CD4-positive, alpha-beta T cell treated with Interleukin-6 for 4 hours (primary cell): ENCODE measurements at places on chromosomes 2 and 18.

DNA sequence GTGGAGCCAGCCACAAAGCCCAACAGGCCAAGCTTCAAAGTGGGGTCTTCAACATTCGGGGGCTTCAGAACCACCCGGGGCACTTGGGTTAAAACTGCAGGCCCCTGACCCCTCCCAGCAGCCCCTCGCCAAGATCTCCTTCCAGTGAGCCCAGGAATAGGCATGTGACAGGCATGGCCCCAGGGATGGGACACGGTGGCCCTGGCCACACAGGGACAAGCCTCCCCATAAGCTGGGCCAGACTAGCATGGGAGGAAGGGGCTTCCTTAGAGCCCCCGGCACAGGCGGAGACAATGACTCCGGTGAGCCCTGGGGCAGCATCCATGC, 52.4 kb downstream of the BIN1 start:
- DNase-seq = no peak

GRCh38 chr2:111118981-111119821, 1.5 kb upstream of the BCL2L11 start:
- DNase-seq = peak; percentile 43

DNA sequence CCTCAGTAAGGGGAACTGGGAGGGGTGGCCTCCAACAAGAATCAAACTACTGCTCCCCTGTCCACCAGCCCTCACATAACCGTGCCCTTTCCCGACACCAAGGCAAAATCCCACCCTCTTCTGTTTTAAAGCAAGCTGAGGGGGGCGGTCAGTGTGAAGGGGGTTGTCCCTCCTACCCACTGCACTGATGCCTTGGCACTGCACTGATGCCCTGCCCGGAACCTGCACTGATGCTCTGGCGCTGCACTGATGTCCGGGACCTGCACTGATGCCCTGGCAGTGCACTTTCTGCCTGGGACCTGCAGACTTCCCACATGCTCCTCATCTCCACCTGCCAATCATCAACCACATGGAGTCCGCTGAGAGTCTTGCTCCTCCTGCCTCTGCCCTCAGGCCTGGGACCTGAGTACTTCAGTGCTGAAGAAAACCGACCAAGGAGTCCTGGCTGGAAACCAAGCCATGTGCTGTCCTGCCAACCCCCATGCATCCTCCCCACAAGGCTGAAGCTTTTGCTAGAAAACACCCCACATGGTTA, 179.5 kb downstream of the SMAD2 start:
- no peak for DNase-seq

DNA sequence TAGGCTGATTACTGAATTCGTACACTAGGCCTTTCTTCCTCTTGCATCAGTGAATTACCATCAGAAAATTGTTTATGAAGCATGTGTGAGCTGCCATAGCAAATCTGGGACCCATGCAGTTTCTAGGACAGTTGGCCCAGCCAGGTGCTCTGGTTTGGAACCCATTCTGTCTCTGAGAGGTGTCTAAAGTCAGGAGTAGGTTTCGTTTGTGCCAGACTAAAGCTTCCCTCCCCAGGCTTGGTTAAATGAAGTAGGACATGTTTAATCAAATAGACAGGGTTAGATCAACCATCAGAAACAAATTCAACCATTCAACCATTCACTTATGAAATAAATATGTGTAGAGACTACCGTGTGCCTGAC, 176.9 kb downstream of the ALPK2 start:
- no peak for DNase-seq

DNA sequence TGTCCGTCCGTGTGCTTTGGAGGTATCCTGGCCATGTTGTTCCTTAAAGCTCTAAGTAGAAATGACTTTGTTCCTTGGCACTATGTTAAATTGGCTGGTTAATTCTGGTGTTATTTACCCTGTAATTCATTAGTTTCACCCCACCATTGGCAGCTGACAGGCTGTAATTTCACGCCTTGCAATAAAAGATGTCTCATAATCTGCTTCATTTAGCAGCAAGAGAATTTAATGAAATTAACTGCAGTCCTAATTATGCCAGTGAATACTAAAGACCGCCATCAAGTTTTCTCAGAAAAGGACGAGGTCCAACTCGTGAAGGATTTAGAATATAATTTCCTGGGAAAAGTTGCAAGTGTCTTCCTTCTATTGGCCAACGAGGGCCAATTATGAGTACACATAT, 319.2 kb downstream of the GBX2 start:
- no peak for DNase-seq

GRCh38 chr2:100621371-100621951, 58.7 kb downstream of the PDCL3 start:
- DNase-seq = no peak

DNA sequence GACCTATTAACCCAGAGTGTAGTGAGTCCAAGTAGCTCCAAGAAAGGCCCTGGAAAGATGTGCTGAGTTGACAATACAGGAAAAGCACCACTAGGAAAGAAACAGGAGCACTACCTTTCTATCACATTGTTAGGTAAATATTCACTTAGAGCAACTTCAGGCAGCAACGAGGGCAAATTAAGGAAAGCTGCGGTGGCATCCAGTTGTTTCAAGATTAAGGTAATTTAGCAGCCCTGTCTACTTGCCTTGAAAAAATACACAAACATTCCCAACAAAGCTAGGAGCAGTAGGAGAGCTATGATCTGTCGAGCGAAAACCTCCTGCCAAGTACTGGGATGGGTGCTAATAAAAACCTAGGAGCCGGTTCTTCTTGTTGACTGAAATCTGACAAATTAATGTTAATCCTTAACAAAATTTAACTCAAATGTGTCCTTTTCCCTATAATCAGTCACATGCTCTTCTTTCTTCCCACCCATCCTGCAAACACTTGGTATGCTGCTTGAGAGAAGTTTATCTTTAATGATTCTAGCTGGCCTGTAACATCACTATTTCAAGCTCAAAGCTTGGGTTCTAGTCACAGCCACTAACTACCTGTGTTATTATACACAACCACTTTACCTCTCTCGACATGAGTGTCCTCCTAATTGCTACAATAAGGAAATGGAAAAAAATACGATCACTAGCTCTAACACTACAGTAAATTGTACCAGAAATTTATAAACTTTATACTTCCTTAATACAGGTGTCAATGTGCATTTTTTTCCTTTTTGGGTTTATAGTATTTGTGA, 2.0 kb downstream of the ACAA2 start:
- DNase-seq = no peak
